ENCODE measurements at places on chromosomes 1 and 21.

DNA sequence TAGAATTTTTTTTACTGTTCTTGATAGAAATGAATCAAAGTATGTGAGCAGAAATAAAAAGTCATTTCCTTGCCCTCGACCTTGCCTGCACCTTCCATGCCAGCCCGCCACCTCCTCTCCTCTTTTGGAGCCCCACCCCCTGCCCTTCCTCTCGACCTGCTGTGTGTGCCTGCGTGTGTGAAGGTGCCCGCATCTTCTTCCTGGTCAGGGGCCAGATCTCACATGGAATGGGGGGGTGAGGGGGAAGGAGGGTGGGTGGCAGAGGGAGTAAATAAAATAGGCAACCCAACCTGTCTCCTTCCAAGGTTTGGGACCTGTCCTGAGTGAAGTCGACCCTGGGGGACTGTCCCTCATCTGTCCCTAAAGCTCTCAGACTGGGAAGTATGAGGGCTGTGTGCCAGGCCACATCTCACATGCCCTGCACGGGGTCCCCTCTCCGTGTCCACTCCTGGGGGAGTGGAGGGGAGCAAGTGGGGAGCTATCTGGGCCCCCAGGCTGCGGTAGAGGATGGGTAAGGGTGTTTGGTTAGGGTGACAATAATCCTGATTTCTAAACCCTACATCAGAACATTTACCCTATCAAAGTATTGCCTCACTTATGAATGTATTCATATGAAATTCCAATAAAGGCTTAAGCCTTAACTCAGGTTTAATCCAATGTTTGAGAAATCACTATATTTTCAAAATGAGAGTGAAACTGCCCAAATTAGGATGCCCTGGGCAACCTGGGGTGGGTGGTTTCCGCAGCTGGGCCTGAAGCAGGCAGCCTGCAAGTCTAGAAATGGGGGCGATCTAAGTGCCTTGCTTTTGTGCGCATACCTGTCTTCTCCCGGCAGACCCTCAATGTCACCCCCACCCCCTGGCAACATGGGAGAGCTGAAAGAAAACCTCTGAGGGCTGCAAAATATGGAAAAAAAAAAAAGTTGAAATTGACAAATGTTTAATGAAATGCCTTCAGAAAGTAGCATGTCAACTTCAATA is 15.4 kb downstream of the AMPD2 start:
- DNase-seq, result no peak

- no peak for DNase-seq
These were observed 1.2 kb downstream of the EPHB2 start for GRCh38 chr1:22711591-22712501.

GRCh38 chr1:29488086-29488793 is 251.9 kb downstream of the PTPRU start:
- no peak for DNase-seq

GRCh38 chr1:237583756-237584155 is 307.0 kb downstream of the ZP4 start:
- no peak for DNase-seq

DNA sequence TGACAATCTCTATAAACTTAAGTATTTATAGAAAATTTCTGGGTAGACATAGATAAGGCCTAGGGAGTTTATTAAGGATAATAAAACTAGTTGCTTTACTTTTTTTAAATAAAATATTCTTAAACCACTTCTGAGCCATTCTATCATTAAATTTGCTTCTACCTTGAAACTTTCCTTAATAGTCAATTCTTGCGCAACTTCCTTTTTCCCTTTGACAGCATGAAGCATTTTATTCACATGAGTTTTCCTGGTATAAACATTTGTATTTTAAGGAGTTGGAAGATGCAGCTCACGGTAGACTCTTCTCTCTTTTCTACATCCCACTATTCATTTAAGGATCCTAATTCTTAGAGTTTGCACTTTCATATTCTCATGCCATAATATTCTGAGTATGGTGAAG is 75.8 kb upstream of the DPH5 start:
- no peak for DNase-seq

GRCh38 chr1:209356976-209357377 is 226.5 kb upstream of the CAMK1G start:
- no peak for DNase-seq

All from CD4-positive, alpha-beta T cell treated with Interleukin-6 at 100 ng/mL for 8 hours (primary cell).